ENCODE measurements at places on chromosomes 2 and 18.

DNA sequence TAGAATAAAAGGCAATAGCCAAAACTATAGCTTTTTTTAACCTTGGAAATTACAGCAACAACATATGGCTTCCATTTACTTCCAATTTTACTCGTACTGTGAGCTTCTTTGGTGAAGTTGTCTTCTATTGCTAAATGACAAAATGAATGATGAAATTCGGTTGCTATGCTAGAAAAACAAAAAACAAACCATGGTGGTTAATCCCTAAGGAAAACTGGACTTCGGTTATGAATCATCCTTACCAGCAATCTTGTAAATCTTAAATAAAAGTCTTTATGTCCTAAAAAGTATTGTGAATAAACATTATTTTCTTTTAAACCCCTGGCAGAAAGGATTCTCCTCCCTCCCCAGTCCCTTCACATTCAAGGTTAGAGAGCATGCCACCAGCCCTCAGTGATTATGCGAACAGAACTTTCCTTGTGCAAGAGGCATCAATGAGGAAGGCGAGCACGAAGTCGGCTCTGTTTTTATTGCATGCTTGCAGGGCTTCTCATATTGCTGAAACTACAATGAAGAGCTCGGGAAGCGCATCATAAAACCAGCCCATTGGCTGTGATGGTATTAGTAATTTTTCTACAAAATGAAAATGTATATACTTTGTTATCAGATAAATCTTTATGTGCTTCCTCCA, 62.9 kb downstream of the ZNF521 start:
- DNase-seq: peak; percentile 75

DNA sequence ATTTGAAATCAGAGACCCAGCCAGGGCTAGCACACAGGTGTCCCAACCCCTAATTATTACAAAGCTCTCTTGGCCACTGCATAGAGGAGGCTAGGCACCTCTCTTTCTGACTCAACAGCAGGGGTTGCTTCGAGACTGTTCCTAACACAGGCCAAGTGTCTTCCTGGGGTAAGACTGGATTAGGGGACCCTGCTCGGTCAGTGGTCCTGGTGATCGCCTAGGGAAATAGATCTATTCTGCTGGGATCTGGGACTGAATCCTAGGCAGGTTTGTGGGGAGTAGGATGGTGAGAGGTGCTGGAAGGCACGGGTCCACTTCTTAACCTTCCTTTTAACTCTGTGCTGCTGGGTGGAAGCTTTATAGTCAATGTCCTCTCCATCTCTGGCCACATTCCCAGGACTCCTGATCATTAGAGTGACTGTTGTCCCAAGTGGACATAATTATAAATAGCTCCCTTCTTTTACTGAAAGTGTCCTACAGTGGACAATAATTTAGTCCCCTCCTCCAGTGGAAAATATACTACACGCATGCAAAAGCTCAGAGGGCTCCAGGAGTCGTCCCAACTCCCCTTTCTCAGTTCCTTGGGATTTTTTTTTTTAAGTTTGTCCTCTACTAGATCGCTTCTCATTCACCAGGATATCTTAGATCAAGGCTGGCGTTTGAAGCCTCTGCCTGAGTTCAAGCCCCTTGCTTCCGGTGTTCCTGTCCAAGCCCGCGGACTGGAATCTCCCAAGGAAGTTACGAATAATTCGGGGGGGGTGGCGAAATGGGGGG, 1.3 kb upstream of the TRIB2 start:
- no peak for DNase-seq

- no peak for DNase-seq
Measured at GRCh38 chr2:102399499-102400141, 23.3 kb upstream of the IL18RAP start.

DNA sequence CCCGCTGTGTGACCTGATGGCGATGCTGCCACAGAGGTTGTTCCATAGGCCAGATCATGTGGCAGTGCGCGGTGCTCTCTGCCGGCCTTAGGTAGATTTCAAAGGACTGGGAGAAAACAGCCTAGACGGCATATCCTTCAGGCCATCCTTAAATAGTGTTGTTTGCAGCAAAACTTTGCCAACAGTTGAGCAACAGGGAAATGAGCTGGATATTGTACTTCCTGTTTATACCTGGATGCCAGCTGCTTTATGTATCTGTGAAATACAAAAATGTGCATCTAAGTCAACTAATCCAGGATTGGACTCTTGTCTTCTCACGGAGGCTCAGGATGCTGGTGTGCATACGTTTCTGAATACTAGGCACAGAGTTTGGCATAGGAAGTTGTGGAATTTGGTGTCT, 107.1 kb downstream of the EML6 start:
- DNase-seq: no peak

- DNase-seq: no peak
Measured at GRCh38 chr2:3956892-3957291, 253.5 kb downstream of the DCDC2C start.
